ENCODE measurements at places on chromosomes 7 and 10. TPM values are rescaled to one million over a fixed set of nuclear protein-coding genes. Genes with fewer than 3 reads are reported as not detected.

SPAM1 gene
- not detected for total RNA-seq

TMEM273 gene
- 27.7 TPM for total RNA-seq

FAM25G gene
- total RNA-seq: not detected

LIPJ gene
- 0.19 TPM for total RNA-seq

FAM237B gene
- total RNA-seq: not detected

C7orf57 gene
- not detected for total RNA-seq

LGI1 gene
- total RNA-seq: not detected

TCTN3 gene
- total RNA-seq: 22.2 TPM

CAMK2B gene
- not detected for total RNA-seq

ACSM6 gene
- not detected for total RNA-seq

LRRC17 gene
- 0.52 TPM for total RNA-seq

CXCL12 gene
- total RNA-seq: not detected

FLNC gene
- total RNA-seq: 0.06 TPM

SFRP4 gene
- total RNA-seq: not detected

PTPRN2 gene
- total RNA-seq: 1.8 TPM

TSPAN12 gene
- not detected for total RNA-seq

USP54 gene
- total RNA-seq: 7.6 TPM

LRRN3 gene
- 42.7 TPM for total RNA-seq

ZP3 gene
- 2.8 TPM for total RNA-seq

COL1A2 gene
- total RNA-seq: not detected

STEAP4 gene
- not detected for total RNA-seq

SLC18A3 gene
- not detected for total RNA-seq

SH2D4B gene
- total RNA-seq: 0.17 TPM

GTPBP10 gene
- total RNA-seq: 45.5 TPM

Measured in CD4-positive, alpha-beta memory T cell (primary cell).